ENCODE measurements at places on chromosomes 16 and 17.

DNA sequence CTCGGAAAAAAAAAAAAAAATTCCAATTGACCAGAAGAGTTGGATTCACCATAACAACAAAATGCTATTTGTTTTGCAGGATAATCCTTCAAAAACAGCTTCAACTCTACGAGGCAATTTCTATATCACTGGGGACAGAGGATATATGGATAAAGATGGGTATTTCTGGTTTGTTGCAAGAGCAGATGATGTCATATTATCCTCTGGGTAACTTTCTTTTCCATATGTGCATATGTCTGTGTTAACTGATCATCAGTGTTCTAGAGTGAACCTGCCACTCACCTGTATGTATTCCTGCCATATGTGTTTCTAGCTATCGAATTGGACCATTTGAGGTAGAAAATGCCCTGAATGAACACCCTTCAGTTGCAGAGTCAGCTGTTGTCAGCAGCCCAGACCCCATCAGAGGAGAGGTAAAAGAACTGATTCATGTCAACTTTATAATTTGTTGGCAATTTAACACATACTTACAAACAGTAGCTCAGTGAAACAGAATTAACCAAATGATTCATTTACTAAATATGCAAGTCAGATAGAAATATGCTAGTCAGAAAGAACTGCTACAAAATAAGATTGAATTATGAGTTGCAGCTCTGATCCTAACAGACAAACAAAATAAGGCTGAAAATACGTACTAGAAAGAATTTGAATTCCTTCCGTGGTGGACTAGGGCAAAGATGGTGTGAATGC lies 14.2 kb downstream of the ERI2 start:
- peak; percentile 40 for DNase-seq

DNA sequence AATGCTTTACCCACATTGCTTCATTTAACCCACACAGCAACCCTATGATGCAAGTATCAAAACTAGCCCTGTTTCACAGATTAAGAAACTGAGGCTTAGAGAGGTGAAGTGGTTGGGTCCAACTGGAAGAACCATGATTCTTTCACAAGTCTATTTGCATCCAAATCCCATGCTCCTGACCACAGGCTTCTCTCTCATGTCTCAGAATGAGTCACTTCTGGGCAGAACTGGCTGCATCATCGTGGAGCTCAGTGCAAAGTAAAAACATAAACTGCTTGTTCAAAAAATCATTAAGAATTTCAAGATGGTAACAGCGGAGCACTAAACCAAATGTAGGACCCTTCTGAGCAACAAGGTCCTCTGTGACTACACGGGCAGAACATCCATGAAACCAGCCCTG lies 20.2 kb upstream of the CES1 start:
- DNase-seq, result peak; percentile 7

DNA sequence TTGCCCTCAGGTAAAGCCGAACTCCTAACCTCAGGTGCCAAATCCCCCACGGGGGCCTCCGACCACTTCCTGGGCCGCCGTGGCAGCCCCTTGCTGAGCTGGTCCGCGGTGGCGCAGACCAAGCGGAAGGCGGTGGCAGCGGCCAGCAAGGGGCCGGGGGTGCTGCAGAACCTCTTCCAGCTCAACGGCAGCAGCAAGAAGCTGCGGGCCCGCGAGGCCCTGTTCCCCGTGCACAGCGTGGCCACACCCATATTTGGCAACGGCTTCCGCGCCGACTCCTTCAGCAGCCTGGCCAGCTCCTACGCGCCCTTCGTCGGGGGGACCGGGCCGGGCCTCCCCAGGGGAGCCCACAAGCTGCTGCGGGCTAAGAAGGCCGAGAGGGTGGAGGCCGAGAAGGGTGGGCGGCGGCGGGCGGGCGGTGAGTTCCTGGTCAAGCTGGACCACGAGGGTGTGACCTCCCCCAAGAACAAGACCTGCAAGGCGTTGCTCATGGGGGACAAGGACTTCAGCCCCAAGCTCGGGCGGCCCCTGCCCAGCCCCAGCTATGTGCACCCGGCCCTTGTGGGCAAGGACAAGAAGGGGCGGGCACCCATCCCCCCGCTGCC lies 51.6 kb downstream of the ACTG1 start:
- no peak for DNase-seq

- DNase-seq, result no peak
Measured at GRCh38 chr16:49811644-49812334, 44.1 kb downstream of the ZNF423 start.

- DNase-seq, result no peak
Measured at GRCh38 chr17:37440424-37440823, 33.7 kb downstream of the TADA2A start.

DNA sequence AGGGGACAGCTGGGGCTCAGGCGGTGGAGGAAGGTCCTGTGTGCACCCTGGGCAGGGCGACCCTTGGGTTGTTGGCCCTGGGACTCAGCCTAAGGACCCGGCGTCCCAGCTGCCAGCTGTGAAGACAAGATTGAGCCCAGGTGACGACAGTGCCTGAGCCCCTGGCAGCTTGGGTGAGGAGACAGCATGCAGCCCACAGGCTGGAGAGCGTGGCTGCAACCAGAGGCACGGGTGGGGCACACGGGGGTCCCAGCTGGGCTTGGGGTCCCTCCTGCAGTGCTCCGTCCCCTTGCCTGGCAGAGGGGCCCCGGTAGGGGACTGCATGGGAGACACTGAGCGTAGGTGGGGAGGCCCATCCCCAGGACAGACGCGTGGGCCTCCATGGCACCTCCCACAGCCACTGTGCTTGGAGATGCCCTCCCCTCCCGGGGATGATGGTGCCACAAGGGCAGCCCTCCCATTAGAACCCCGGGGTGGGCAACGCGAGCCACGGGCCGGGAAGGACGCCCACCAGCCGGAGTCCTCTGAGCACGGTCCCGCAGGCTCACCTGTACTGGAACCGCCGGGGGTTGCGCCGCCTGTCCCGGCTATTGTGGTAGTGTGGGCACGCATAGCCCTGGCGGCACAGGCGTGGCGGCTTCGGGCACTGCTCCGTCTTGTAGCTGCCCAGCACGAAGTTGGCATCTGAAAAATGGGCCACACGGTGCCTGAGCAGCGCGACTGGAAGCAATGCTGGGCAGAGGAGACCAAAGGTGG lies 15.5 kb downstream of the UNKL start:
- DNase-seq, result no peak

DNA sequence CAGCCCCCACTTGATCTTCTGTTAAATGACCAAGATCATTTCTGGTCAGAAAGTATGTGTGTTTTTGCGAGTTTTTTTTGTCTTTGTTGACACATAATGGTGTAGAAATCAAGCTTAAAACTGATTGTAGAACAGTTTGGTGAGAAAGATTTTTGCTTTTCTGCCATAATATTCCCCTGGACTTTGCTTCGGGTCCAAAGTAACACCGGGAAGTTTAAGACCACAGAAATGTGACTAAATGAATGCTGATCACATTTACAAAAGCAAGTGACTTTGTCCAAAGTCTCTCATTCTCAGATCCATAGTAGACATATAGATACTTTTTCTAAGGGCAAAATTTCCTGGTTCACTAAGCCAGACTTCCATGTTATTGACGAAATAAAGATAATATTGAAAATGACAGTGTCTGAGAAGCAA lies 2.6 kb downstream of the FAM20A start:
- DNase-seq, result no peak

- DNase-seq, result peak; percentile 44
Measured at GRCh38 chr16:4360538-4361021, 9.5 kb upstream of the PAM16 start.

- DNase-seq, result peak; percentile 31
Measured at GRCh38 chr16:642189-643049, 791 bp downstream of the MCRIP2 start.

- no peak for DNase-seq
Measured at GRCh38 chr17:49964769-49965523, 4.0 kb upstream of the DLX4 start.

DNA sequence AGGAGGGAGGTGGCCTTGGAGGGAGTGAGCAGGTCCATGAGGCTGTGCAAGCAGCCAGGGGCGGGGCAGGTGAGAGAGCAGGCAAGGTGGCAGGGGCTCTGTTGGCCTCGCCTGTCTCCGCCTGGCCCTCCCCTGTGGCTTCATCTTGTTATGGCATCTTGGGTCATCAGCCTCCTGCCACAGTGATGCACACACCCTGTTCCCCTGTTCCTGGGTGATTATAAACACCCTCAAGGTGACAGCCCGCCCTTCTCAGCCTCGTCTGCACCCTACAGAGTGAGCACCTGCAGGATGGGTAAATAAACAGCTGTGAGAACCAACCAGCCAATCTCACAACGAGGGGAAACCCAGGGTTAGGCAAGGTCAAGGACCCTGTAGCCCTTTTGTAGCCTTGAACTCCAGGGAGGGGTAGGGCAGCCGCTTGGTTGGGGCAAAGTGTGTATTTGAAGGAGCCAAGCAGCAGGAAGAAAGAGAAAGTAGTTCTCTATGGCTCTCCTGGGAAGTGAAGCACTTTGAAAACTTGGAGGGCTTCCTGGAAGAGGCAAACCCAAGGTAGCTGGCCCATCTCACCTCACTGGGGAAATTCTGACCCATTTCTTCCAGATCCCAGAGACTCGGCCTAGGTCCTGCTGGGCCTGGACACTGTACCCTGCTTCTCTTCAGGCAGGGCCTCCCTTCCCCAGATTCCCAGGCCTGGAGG lies 60.6 kb downstream of the NT5M start:
- DNase-seq, result no peak

GRCh38 chr16:83799336-83799735 lies 8.4 kb upstream of the HSBP1 start:
- no peak for DNase-seq

DNA sequence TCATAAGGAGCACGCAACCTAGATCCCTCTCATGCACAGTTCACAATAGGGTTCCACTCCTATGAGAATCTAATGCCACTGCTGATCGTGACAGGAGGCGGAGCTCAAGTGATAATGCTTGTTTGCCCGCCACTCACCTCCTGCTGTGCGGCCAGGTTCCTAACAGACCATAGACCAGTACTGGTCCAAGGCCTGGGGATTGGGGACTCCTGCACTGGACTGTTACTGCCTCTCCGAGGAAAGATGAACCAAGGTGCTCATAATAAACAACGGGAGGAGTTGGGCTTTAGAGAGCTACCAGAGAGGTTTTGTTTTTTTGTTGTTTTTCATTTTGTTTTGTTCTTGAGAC lies 58.2 kb downstream of the TK2 start:
- no peak for DNase-seq

- no peak for DNase-seq
Measured at GRCh38 chr17:34726536-34727384, 147.4 kb downstream of the TMEM132E start.

DNA sequence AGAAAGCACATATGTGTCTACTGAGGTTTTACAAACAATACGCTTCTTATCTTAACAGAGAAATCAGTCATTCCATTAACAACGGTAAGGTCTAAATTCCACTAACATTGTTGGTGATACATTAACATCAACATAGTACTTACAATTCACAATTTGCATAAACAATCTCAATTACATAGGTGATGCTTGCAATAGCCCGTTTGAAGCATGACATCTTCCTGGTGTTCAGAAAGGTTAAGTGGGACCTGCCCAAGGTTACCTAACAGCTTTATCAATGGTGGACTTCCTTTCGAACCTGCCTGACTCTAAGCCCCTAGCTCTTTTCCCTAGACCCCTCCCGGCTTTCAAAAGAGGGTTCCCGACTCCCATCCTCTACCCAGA lies 699 bp downstream of the FAM222B start:
- DNase-seq, result no peak

DNA sequence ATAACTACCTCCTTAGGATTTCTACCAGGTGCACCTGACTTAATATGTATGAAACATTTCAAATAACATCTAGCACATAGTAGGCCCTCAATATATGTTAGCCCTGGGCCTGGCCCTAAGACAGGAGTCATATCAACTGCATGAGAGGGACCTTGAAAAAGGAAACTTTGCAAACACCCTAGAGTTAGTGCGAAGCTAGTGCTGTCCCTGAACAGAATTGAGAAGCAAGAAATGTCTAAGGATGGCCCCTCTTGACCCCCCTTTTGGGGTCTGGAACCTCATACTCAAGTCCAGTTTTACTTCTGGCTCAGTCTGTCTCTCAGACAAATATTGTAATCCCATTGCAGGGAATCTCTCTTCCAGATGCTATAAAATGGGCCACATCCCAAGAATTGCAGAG lies 80.5 kb downstream of the CBLN1 start:
- DNase-seq, result no peak
